ENCODE measurements at places on chromosomes 7 and 10.

DNA sequence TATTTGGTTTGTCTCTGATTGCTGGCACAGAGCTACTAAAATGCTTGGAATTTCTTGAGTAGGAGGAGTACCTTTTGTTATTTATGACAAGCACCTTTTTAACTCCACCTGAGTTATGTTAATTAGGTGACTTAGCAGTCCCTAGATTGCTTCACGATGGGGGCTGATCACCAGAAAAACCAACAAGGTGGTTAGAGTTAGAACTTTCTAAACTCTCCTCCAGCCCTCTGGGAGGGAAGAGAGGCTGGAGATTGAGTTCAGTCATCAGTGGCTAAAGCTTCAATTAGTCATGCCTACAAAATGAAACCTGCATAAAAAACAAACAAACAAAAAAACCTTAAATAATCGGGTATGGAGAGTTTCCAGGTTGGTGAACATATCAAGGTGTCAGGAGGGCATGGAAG, 23.6 kb upstream of the ING3 start:
- DNase-seq, result no peak

GRCh38 chr10:59265141-59265540, 88.7 kb downstream of the PHYHIPL start:
- no peak for DNase-seq

GRCh38 chr7:93981480-93981874, 22.7 kb downstream of the BET1 start:
- DNase-seq, result no peak

DNA sequence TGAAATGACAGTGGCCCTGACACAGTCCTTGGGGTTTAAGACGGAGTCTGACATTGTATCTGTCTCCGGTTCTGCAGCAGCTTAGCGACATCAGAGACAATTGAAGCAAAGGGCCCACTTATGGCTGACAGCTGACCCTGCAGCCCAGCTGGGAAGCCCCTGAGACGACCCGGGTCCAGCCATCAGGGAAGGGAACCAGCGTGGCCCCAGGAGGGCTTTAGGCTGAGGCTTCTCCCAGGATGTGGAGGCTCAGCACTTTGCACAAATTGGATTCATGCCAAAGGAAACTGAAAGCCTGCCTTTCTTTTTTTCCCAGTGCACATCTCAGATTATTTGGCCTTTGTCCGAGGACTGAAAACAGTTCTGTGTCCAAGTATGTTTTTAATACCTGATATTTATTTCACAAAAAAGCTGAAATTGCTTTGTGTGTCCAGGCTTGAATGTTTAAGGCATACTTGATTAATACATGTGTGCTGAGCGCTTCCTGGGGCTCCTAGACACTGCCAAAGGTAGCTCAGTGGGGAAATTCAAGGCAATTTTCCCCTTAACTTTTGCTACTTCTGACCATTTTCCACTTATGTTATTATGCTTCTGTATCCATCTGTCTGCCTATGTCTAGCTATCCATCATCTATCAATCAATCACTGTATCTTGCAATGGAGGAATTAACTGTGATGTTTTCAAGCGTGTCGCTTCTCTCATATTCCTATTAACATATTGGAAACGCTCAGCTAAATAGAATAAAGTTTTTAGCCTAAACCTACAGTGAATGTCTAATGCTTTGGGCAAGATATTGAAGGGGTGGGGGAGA, 34.8 kb downstream of the KLF6 start:
- DNase-seq, result no peak

DNA sequence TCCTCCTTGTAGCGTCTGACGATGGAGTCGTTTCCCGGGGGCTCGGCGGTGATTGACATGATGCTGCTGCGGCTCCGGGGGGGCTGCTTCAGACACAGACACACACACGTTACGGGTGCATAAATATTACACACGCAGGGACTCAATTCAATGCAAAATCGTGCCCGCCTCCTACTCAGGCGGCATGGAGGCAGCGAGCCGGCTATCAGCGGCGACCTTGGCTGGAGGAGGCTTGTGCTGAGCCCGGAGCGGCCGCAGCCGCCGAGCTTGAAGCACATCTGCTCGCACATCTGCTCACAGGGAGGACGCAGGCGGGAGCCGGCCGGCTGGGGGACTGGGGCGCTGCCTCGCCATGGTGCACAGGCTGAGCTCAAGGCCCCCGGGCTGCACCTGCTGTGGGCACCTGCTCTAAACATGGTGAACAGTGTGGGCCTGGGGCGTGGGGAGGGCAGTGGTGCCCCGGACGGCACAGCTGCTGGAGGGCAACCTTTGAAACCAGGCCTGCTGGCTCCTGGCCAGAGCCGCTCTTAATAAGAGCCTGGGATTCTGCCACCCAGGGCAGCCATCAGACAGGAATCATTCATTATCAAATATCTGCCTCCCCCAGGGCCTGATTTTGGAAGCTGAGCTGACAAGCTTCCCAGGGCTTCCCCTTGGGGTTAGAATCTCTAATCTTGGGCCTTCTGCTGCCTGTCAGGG, 84.7 kb upstream of the GNA12 start:
- no peak for DNase-seq

DNA sequence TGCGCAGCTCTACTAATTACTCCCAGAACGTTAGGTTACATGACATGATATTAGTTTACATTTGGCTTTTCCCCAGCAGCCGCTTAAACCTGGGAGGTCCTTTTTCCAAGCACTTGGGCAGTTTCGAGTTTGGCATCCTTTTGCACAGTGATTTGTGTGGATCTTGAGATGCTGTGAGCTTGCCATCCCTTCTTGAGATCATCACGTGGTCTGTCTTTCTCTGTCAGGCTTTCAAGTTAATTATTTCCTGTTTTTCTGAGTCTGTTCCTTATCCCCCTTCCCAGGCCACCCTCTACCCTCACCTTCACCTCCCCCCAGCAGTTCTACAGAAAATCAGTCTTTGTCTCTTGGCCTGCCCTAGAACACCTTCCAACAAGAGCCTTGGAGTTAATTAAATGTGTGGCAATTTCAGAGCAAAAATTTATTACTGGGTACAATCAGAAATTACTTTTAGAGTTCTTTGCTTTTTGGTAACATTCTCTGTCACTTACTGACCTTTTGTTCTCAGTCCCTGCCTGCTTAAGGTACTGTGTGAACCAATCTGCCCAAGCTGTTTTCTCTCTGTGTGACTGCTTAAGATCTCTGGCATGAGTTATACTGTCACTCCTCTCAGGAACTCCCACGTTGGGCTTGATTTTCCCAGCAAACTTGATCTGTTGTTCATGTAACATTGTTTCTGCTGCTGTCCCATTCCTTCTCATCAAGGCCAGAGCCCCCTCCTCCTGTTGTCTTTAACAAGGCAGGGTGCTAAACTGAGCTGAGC, 3.1 kb upstream of the SLF2 start:
- no peak for DNase-seq

- no peak for DNase-seq
Measured at GRCh38 chr7:15684871-15685270, 1.6 kb downstream of the MEOX2 start.

DNA sequence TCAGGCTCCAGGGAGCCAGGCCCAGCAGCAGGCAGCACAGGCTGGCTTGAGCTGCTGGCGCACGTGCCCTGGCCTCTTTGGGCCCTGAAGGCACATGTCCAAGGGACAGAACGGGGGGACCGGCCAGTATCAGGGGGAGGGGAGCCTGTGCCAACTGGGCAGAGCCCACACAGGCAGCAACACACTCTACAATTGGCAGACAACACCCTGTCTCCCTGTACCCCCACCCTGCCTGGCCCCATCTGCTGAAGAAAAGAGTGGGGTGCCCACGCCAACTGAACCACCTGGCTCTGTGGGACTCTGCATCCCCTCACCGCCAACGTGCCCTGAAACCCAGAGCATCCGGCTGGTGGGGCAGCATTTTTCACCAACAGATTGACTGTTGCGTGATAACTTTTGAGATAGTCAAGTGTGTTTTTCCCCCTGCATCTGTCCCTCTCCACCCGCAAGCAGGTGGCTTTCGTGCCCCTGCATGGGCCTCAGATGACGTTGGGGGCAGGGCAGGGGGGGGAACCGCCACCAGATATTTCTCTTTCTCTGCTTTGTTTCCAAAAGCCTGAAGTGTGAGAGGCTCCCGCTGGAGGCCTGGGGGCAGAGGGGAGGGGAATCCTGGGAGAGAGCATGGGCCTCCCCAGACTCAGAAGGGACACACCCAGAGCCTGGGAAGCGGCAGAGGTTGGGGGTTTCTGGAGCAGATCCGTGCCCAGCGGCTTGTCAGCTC, 21.8 kb downstream of the SLIT1 start:
- no peak for DNase-seq

DNA sequence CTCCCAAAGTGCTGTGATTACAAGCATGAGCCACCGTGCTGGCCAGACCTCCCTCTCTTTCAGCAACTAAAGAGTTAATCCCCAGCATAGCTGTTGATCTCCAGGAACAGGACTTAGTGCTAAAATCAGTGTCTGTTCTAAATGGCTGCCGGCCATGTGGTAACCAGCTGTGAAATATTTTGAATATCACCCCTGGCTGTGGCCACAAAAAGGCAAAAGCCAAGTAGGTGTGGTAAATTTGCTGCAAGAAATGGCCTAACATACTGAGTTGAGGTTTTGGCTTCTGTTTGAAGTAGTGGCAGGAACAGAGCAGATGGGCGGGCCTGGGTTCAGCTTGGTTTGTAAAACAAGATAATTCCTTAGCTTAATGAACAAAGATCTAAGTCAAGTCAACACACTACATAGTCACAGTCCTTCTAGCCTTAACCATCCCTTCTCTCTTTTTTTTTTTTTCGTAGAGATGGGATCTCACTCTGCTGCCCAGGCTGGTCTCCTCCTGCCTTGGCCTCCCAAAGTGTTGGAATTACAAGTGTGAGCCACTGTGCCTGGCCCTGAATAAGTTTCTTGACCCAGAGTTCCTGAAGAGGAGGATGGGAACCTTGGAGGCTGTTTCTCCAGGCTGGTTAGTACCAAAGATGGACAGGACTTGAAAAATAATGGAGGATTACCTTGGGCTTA, 22.7 kb upstream of the AGFG2 start:
- DNase-seq, result peak; percentile 53

DNA sequence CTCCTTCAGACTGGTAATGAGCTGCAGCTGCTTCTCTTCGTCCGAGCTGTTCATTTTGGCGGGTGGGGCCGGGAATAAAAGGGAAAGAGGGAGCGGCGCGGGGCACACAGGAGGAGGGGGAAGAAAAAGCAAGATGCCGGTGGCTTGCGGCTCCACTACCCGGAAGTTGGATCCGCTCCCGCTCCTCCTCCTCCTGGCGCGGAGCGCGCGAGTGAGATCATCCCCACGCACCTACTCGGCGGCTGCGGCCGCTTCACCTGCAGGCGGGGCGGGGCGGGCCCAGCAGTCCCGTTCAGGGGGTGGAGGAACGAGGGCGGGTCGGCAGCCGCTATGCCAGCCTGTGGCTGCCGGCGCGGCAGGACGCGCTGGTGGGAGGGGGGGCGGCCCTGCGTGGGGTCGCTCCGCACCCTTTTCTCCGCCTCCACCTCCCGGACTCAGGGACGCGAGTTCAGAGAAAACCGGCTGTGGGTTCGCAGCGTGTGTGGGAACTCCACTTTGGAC, at the start of gene SHTN1:
SHTN1 (minus strand) TSS at position 162 of the 501 bp plus-strand sequence; CDS start at position 54, 108 bp downstream.
- DNase-seq, result peak; percentile 61

DNA sequence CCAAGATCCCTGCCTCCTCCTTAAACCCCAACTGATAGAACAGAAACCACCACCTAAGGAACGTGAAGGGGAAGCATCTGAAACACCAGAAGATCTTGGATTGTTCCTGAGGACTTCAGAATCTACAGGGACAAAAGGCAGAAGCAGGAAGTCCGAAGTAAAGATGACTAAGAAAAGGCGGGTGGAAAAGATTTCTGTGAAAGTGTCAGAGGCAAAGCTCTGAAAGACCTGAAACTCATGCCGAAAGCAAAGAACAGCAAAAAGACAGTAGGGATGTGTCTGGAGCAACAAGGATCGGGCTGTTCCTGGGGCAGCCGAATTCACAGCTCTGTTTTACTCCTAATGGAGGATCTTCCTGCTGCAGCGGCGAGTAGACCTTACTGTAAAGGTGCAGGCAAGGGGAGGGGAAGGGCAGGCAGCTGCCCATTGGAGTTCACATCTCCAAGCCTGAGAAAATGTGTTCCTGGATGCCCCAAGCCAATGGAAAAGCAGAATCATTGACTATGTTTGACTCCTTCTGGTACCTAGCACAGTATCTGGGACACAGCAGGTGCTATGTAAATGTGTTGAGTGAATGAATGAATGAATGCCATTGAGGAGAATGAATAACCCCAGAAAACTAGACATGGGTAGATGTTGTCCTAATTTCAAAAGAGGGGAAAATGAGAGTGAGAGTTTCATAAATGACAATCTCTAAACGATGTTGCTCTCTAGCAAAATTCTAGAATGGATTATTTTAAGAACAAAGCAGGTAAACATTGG, 40.4 kb downstream of the PDIA4 start:
- no peak for DNase-seq

DNA sequence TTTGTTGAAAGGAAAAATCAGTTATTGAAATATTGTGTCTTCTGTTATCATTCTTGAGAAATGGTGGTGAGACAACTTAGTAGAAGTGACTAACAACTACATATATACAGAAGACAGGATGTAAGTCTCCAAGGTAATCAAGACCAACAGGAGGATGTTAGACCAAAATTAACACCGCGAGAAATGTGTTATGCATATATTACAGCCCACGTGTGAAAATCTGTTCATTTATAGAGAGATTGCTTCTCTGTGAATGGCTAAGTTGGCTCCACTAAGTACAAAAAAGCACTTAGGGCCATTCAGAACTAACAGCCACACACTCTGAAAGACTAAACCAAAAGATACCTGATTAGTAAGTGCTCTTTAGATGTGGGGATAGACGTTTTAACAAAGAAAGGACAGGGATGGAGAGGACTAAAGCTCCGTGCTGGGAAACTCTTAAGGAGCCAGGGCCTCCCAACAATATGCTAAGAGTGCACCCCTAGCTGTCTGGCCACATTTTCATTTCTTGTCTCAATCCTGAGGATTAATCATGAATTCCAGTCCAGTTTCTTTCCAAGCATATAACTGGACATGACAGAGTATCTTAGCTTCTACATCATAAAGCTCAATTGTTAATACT, 26.5 kb downstream of the HDAC9 start:
- peak; percentile 28 for DNase-seq

DNA sequence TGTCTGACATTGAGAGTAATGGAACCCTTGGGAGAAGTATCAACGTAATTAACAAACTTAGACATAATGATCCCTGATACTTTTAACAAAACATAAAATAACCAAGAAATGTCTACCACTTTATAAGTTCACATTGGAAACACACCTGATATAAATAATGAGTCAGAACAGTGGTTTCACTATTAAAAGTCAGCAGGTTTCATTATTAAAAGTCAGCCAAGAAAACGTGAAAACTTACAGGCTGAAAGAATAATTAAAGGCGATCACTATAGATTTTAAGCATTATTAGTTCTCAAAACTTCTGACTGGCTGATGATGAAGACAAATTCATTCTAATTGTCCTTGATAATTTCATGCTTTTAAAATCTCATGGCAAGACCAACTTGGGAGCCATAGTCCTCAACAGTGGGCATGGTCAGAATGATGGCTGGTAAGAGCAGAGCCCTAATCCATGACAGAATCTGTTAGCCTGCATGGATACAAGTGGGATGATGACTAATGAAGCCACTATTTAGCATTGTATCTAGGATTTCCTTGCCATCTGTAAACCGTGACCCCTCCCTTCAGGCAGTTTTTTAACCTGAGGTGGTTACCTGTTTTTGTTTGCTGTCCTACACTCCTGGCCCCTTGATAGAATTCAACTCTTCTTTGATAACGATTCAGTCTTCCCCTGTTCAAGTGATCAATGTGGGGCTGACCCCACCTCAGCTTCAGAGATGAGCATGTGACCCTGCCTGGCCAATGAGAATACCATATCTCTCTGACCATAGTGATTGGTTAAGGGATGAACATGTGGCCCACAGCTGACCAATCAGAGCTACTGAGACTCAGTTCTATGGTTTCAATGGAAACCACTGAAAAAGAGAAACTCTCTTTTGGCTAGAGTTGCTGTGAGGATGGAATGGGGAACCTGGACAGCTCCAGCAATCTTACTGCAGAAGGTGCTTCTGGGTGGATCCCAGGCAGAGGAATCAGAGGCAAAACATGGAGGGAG, 151.0 kb downstream of the PLPP4 start:
- no peak for DNase-seq
